ENCODE measurements at places on chromosomes 5 and 9.

GRCh38 chr5:73853091-73853490, 227.1 kb downstream of the ARHGEF28 start:
- DNase-seq, result no peak

DNA sequence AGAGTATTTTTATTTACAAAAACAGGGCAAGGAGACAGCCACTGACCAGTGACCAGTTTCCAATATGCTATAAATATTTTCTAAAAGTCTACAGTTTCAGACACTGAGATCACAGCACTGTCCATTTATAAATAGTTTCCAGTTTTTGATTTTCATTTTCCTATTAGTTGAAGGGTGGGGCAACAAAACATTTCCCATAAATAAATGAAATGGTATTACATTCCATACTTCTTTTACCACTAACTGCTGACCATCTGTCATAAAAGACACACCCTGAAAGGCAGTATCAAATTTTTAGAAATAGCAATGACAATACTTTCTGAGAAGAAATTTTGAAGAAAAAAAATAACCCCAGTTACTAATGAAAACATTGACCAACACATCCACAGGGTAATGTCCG, 126.7 kb downstream of the ARSB start:
- DNase-seq, result no peak

DNA sequence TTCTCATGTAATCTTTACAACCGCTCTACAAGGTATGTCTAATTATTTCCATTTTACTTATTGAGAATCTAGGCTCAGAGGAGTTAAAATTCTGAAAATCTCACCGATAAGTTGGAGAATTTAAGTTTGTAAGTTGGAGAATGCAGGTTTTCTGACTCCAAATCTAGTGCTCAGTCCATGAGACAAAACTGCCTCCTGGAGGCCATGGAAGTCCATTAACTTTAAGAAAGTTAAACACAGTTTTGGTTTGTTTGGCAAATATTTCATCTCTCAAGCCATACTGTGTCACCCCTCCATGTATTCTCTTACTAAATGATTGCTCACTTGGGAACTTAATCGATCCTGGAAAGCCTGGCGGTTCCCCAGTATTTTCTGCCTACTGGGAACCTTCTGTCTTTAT, 52.6 kb downstream of the INIP start:
- no peak for DNase-seq

- DNase-seq, result no peak
Observed at GRCh38 chr5:156497804-156498208, 170.8 kb downstream of the SGCD start.

GRCh38 chr9:3262826-3263529, 262.8 kb downstream of the RFX3 start:
- no peak for DNase-seq

GRCh38 chr5:167643631-167644280, 647.7 kb upstream of the WWC1 start:
- DNase-seq, result no peak

DNA sequence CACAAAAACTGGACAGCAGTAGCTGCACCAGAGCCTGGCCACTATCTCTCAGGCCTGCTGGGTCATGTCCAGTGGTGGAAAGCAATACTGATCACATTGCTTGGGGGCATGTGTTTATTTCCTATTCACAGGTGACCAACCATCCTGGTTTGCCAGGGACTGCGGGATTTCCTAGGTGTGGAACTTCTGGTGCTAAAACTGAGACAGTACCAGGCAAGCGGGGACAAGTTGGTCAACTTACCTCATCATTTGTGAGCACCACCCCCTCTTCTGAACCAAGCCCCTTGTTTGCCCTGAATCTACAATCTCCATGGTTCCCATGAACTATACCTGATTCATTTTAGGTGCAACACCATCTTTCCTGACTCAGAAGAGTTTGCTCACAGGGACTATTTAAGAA, 81.3 kb downstream of the TNC start:
- no peak for DNase-seq

GRCh38 chr5:172313915-172314314, 30.4 kb upstream of the UBTD2 start:
- DNase-seq, result no peak

- DNase-seq, result no peak
Observed at GRCh38 chr9:131500939-131501541, 1.7 kb upstream of the POMT1 start.

GRCh38 chr9:134413890-134414623, 87.8 kb downstream of the RXRA start:
- DNase-seq, result no peak
